ENCODE measurements at places on chromosomes 12 and 14.

DNA sequence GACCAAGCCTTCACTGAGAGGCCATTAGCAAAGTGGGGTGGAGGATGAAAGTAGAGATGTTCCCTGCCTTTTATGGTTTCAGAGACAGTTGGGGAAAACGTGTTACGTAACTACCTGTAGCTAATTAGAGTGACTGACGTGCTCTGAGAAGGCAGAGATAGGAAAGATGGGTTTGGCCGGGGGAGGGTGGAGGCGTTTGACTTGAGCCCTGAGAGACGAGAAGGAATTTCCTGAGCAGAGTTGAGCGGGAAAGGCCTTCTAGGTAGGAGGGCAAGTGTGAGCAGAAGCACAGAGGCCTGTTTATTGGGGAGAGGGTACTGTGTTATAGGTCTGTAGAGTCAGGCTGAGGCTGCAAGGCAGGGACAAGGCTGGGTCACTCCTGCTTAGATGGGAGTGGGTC lies 8.6 kb downstream of the TUNAR start:
- DNase-seq, result no peak

- DNase-seq, result no peak
These were observed 65.1 kb downstream of the FBXW8 start for GRCh38 chr12:116975779-116976393.

- DNase-seq, result no peak
These were observed 19.3 kb downstream of the OS9 start for GRCh38 chr12:57713209-57713608.

DNA sequence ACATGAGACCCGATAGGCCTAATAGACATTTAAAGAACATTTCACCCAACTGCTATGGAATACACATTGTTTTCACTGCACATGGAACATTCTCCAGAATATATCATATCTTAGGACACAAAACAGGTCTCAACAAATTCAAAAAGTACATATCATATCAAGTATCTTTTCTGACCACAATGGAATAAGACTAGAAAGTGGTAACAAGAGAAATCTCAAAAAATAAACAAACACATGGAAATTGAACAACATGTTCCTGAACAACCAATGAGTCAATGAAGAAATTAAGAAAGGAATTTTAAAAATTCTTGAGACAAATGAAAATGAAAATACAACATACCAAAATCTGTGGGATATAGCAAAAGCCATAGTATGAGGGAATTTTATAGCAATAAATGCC lies 208.1 kb downstream of the PTPRO start:
- no peak for DNase-seq

DNA sequence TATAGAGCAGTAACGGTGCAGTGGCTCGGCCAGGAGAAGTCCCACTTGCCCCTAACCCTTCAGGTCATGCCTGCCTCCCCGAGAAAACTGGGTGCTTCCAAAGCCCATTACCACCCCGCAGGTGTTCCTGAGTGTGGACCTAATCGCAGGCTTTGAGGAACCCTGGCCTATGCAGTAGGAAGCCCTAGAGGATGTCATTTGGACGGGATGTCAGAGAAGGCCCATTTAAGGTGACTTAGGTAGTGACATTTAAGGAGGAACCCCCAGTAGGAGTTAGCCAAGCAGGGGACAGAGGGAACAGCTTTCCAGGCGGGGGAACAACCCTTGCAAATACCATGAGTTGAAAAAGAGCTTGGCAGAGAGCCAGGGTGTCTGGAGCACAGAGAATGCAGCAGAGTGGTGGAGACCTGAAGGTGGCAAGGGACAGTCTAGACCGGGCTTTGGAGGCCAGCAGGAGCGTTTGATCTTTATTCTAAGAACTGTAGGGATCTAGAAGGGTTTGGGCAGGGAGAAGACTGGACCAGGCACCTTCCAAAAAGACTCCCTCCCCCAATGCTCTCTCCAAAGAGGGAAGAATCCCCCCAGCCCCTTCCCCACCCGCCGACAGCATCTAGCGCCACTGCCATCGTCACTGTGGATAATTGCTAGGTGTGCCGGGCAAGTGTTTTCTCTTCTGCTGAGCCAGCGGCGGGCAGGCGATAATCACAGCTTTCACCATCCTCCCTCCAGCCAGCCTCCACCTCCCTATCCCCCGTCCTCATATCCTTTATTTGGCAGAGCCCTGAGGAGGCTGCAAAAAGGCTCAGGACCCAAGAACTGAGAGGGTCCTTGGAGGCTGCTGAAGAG lies 33.3 kb upstream of the BEGAIN start:
- peak; percentile 70 for DNase-seq

DNA sequence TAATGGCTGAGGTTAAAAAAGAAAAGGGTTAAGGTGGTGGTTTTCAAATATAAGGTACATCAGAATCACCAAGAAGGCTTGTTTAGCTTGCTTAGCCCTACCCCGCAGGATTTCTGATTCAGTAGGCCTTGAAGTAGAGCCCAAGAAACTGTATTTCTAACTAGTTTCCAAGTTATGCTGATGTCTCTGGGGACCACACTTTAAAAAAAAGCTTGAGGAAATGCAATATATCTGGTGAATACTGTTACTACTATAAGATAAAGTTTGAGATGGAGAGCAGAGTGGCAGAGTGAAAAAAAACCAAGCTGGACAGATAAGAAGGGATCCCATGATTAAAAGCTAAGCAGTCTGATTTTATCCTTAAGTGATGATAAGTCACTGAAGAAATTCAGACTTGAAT lies 18.3 kb upstream of the GXYLT1 start:
- no peak for DNase-seq

GRCh38 chr14:32023540-32023939 lies 53.6 kb upstream of the ARHGAP5 start:
- no peak for DNase-seq

- DNase-seq, result no peak
These were observed 862 bp downstream of the CRIP2 start for GRCh38 chr14:105475269-105476096.

GRCh38 chr12:37543131-37543965 lies 773.2 kb upstream of the ALG10B start:
- DNase-seq, result no peak

DNA sequence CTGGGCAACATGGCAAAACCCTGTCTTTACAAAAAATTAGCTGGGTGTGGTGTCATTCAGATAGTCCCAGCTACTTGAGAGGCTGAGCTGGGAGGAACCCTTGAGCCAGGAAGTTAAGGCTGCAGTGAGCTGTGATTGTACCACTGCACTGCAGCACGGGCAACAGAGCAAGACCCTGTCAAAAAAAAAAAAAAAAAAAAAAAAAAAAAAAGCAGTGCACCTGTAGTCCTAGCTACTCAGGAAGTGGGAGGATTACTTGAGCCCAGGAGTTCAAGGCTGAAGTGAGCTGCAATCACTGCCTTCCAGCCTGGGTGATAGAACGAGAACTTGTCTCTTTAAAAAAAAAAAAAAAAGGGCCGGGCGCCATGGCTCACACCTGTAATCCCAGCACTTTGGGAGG lies 5.6 kb downstream of the REM2 start:
- no peak for DNase-seq

GRCh38 chr12:96054244-96054610 lies 18.8 kb upstream of the LTA4H start:
- DNase-seq, result no peak

GRCh38 chr14:55065411-55065810 lies 14.0 kb downstream of the MAPK1IP1L start:
- no peak for DNase-seq

DNA sequence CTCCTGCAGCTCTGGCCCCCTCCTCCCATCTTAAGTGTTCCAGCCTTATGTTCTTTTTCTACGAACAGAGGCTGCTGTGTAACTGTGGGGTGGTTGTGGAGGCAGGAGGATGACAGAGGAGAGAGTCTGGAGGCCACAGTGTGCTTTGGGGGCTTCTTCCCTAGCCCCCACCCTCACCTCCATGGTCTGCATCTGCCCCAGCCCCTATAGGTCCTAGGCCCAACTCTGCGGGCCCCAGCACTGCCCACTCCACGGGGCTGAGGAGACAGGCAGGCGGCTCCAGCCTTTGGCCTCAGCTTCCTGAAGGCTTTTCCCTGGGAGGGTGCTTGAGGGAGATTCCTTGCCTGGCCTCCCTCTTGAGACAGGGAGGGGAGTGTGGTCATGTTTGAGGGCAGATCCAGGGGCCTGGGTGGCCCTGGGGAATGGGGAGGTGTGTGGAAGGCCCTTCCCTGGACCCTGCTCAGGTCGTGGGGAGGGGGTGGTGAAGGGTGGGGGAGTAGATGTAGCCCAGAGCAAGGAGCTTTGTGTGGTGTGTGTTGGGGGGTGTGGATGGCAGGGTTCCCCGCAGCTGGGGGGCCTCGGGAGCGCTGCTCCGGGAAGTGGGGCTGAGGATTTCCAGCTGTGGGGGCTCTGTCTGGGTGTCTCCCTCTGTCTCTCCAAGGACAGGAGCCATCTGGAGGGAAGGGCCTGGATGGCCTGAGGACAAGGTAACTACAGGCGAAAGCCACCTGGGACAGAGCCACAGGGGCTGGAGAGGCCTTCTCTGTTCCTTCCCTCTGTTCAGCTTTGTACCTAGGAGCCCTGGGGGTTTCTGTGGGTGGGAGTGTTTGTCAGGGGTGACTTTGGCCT lies 1.1 kb downstream of the SMIM41 start:
- DNase-seq, result no peak

GRCh38 chr12:96465896-96466295 lies 23.5 kb upstream of the CFAP54 start:
- DNase-seq, result no peak

DNA sequence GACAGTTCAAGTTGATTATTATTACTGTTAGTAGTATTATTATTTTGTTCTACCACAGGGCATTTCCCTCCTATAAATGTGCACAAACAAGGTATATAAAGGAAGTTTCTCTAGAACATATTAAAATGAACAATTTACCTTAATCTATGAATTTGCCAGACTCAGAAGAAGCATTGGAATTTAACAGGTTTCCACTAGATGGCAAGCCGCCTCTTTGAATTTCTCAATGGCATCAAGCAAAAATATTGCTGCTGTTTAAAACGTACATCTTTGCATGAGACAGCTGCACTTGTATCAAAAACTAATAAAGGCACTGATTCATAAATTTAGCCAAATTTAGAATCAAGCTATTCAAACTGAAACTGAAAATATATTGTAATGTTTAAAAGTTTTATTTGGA lies 34.6 kb upstream of the MIS18BP1 start:
- no peak for DNase-seq

DNA sequence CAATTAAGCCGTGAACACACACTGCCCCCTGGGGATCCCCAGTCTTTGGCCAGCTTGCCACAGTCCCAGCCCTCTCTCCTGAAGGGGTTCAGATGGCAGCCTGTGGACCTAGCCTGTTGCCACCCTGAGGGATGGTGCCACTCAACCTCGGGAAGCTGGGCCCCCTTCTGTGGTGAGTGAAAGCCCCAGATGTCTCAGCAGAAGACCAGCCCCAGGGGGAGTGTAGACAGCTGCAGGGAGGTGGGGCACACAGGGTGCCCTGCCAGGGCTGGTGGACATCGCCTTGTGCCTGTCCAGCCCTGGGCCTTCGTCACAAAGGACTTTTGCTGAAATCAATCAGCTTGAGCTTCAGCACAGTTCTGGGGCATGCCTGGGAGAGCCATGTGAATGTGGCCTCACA lies 32.4 kb downstream of the C14orf132 start:
- no peak for DNase-seq

DNA sequence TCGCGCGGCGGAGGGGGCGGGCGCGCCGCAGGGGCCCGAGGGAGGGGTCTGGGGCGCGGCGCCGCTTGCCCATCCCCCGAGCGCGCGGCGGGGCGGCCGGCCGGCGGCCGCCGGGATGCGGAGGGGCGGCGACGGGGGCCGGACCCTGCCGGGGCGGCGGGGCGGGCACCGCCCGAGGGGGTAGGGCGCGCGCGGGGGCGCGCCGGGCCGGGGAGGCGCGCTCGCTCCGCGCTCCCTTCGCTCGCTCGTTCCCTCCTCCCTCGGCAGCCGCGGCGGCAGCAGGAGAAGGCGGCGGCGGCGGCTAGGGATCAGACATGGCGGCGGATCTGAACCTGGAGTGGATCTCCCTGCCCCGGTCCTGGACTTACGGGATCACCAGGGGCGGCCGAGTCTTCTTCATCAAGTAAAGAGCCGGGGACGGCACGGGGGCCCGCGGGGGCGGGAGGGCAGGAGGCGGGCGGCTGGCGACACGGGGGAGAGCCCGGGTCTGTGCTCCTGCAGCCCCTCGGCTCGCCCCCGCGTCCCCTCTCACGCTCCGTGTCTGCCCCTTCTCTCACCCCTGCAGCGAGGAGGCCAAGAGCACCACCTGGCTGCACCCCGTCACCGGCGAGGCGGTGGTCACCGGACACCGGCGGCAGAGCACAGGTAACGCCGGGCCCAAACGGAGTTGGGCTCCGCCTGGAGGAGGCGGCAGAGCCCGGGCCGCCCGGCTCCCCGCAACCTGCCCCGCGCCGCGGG lies at the start of gene PLEKHA5:
Gene PLEKHA5, plus strand, starts transcription at position 248 of the 738 bp plus-strand sequence. Its CDS starts 67 bp downstream, at position 315.
- peak; percentile 54 for DNase-seq

DNA sequence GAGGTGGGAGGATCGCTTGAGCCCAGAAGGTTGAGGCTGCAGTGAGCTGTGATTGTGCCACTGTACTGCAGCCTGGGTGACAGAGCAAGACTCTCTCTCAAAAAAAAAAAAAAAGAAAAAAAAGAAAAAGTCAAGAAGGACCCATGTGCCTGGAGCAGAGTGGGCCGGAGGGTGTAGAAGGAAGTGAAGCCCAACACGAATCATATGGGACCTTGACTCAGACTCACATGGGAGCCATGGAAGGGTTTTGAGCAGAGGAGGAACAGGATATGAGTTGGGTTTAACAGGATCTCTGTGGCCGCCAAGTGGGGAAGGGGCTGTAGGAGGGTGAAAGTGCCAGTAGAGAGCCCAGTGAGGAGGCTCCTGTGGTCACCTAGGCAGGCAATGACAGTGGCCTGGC lies 165.4 kb downstream of the PHETA1 start:
- no peak for DNase-seq

DNA sequence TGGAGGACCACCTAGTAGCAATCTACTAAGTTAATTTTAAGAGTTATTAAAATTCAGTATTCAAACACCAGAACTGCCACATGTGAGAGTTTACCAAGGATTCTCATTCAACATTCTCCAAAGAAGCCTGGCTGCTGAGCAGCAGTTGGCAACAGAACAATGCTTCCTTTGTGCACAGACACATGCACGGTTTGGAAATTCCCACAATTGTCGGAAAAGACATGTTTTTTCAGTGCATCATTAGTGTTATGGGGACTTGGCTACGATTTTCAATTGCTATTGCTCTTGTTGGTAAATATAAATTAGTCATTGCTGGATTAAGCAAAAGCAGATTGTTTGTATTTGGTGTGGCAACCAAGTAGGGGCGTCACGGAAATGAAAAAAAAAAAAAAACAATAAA lies 22.2 kb downstream of the ST8SIA1 start:
- no peak for DNase-seq

GRCh38 chr12:96235484-96235826 lies 41.3 kb downstream of the ELK3 start:
- DNase-seq, result no peak

- no peak for DNase-seq
These were observed 340.5 kb downstream of the TMEM121 start for GRCh38 chr14:105866841-105867321.
